ENCODE measurements at places on chromosomes 7 and 10.

- H3K36me3 ChIP-seq: no peaks in the 10 kb centered on the region
- H3K27ac ChIP-seq: no peak overlapping the region
- H3K4me3 ChIP-seq: no peak overlapping the region
- no peak for DNase-seq
- no peaks in the 10 kb centered on the region for H3K27me3 ChIP-seq
- no peaks in the 10 kb centered on the region for H3K4me1 ChIP-seq
Measured at GRCh38 chr10:129608653-129609052, 141.6 kb downstream of the MGMT start.

- no peaks in the 10 kb centered on the region for H3K4me1 ChIP-seq
- H3K27me3 ChIP-seq: no peaks in the 10 kb centered on the region
- no peak overlapping the region for H3K4me3 ChIP-seq
- DNase-seq: no peak
Measured at GRCh38 chr10:52488606-52489485, 174.8 kb downstream of the DKK1 start.

DNA sequence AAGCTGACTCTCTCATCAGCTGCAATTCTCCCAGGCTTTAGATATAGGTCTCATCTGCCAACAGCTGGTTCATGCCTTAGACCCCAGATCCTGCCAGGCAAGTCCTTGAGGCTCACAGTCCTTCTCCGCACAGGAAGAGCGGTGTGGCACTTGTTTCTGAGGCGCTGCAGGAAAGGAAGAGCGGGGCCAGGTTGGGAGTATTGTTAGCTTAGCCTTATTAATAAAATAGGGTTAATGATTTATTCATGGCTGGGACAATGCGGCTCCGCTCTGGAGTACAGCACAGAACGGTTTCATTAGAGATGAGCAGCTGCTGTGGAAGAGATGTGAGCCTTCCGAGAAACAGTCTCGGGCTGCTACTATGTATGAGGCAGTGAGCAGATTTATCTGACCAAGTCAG lies 78.1 kb downstream of the FZD1 start:
- H3K27ac ChIP-seq: no peak overlapping the region
- H3K4me1 ChIP-seq: no peaks in the 10 kb centered on the region
- H3K27me3 ChIP-seq: no peaks in the 10 kb centered on the region

DNA sequence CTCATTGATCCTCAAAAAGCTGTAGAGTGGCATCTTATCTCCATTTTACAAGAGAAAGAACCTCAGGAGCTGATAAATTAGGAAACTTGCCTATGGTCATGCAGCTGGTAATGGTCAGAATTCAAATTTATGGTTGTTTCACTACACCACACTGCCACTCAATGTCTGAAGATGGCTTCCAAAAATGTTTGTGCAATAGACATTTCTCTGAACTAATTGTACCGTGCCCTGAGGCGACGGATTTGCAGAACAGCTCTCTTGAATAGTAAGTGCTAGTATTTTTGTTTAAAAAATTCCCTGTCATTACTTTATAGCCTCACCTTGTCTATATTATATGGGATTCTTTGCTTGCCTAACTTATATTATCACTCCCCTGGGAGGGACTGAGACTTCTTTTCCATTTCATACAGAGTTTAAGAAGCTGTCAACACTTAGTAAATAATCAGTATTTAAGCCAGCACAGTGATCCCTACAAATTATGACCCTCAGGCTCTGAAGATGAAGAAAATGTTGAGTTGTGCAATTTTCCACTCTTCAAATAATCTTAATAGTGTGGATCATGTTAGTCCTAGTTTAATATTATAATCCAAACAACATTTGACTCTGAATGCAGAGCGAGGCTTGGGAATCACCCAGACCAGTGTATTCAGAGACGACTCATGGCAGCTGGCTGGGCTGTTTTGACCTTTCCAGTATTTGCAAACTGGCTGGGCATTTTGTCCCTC lies 346.6 kb downstream of the PTEN start:
- H3K27ac ChIP-seq: peak overlapping the region; percentile 0
- no peak for DNase-seq
- no peak overlapping the region for H3K4me3 ChIP-seq
- H3K36me3 ChIP-seq: no peaks in the 10 kb centered on the region
- no peaks in the 10 kb centered on the region for H3K4me1 ChIP-seq

- no peaks in the 10 kb centered on the region for H3K4me1 ChIP-seq
- no peak for DNase-seq
- H3K27ac ChIP-seq: no peak overlapping the region
- H3K36me3 ChIP-seq: no peaks in the 10 kb centered on the region
Measured at GRCh38 chr7:14769261-14769660, 133.3 kb downstream of the DGKB start.

DNA sequence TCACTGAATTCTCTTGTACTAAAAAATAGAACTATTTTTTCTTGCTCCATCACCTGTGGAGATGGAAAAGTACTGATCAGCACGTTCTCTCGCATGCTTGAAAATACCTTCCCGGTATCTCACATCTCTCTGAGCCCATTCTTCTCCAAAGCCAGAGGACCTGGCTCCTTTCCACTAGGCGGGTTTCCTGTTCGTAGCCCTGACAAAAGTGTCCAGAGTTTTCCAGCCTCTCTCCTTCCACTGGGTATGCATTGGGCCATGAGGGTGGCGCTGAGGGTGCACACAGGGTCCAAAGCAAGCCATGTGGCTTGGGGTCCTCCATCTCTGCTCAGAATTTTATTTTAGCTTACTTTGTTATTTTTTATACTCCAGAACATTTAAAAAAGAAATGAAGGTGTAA lies 16.3 kb upstream of the SRGN start:
- H3K4me1 ChIP-seq: no peaks in the 10 kb centered on the region
- no peaks in the 10 kb centered on the region for H3K36me3 ChIP-seq
- H3K27ac ChIP-seq: no peak overlapping the region
- no peaks in the 10 kb centered on the region for H3K27me3 ChIP-seq

- no peaks in the 10 kb centered on the region for H3K36me3 ChIP-seq
- no peak overlapping the region for H3K4me3 ChIP-seq
Measured at GRCh38 chr10:11143242-11143641, 125.6 kb downstream of the CELF2 start.

- no peaks in the 10 kb centered on the region for H3K36me3 ChIP-seq
- no peak for DNase-seq
- H3K27me3 ChIP-seq: no peaks in the 10 kb centered on the region
Measured at GRCh38 chr7:154569916-154570315, 433.0 kb downstream of the PAXIP1 start.

DNA sequence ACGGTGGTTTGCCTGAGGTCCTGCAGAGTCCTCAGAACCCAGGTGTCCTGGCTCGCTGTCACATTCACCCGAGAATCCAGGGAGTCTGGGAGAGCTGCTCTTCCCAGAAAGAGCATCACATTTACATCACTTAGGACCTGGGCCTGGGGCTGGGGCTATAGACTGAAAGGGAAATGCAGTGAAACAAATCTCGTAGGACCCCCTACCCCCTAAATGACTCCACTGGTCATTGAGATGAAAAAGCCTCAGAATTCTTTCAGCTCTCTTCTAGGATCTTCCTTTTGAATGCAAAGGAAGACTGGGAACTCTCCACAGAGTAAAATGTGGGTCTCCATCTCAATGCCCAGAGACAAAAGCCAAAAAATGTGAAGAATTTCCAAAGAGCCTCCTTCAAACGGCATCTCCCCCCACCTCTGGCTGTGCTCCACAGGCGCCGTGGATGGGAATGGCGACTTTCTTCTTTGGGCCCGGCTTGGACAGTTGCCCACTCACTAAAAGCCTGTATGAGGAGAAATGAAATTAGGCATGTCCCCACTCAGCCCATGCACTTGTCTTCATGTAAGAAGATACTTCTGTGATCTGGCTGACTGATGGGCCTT lies 49.0 kb upstream of the PODXL start:
- H3K36me3 ChIP-seq: no peaks in the 10 kb centered on the region
- no peaks in the 10 kb centered on the region for H3K4me1 ChIP-seq
- H3K27ac ChIP-seq: no peak overlapping the region
- no peaks in the 10 kb centered on the region for H3K27me3 ChIP-seq
- DNase-seq: no peak

GRCh38 chr7:13604178-13604577 lies 385.3 kb downstream of the ETV1 start:
- no peaks in the 10 kb centered on the region for H3K36me3 ChIP-seq
- H3K27ac ChIP-seq: no peak overlapping the region
- H3K4me1 ChIP-seq: no peaks in the 10 kb centered on the region
- no peak for DNase-seq
- H3K27me3 ChIP-seq: no peaks in the 10 kb centered on the region
- no peak overlapping the region for H3K4me3 ChIP-seq

- no peak for DNase-seq
- no peak overlapping the region for H3K4me3 ChIP-seq
- H3K27me3 ChIP-seq: no peaks in the 10 kb centered on the region
- no peaks in the 10 kb centered on the region for H3K4me1 ChIP-seq
- H3K27ac ChIP-seq: no peak overlapping the region
Measured at GRCh38 chr10:77514870-77515269, 122.7 kb downstream of the KCNMA1 start.

DNA sequence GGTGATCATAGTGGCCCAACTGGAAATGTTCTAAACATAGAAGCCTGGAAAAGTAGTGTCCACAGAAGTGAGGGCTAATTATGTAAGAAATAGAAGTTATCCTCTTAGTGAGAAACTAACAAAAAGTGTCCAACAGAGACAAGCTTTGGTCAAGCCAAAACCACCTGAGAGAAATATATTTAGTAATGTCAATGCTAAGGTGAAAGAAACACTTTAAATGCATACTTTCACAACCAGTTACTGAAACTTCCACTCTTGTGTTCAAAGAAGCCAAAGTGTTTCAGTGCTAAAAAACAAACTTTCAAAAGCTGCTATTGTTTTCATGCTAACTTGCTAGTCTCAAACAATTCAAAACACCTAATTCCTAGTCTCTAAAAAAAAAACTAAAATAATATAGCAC lies 18.1 kb downstream of the RAB11FIP2 start:
- no peak overlapping the region for H3K27ac ChIP-seq
- H3K4me1 ChIP-seq: no peaks in the 10 kb centered on the region
- H3K4me3 ChIP-seq: no peak overlapping the region
- H3K36me3 ChIP-seq: no peaks in the 10 kb centered on the region
- H3K27me3 ChIP-seq: no peaks in the 10 kb centered on the region
- DNase-seq: no peak

DNA sequence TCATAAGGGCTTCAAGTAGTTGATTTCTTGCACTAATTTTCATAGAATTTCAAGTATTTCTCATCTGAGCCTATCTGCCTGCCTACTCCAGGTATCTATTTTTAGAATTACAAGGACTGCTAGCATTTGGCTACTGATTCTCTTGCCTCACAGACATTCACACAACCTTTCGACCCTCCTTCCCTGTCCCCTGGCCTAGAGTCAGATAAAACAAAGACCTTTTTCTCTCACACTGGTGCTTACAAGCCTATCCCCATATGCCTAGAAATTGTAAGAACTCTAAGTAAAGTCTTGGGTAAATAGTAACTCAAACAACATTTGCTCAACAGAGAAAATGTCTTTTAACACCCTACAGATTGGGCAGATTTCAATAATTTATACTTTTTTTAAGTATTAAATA lies 6.3 kb downstream of the GPAM start:
- no peak for DNase-seq
- peaks cover 11% of the 10 kb centered on the region for H3K36me3 ChIP-seq
- no peak overlapping the region for H3K4me3 ChIP-seq
- H3K27me3 ChIP-seq: no peaks in the 10 kb centered on the region
- no peaks in the 10 kb centered on the region for H3K4me1 ChIP-seq

DNA sequence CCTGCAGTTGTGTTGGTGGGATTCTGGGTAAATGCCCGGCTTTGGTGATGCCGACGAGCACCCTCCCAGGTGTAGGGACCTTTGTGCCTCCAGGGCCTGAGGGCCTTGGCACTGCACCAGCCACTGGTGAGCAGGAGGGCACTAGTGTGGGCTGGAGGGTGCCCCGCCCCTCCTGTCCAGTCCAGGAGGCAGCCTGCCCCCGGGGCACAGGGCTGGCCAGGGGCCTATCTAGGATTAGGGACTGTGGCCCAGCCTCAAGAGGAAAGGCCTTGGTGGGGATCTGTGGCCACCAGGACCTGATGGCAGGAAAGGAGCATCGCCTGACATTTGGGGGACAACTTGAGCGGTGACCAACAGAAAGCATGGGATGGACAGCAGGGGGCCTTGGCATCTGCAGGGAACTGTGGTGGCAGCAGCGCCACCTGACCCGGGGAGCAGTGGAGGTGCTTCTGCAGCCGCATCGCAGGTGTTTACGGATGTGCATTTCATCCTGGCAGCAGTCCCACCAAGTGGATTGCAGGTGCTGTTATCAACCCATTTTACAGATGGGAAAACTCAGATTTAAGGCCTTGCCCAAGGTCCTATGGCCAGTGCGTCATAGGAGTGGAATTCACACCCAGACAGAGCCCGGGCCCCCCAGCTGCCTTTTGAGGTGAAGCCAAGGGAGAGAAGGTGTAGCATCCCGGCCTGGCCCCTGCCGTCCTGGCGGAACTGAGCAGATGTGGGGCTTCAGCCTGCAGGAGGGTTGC lies 11.1 kb downstream of the ZNF316 start:
- H3K4me1 ChIP-seq: no peaks in the 10 kb centered on the region
- no peaks in the 10 kb centered on the region for H3K27me3 ChIP-seq
- H3K27ac ChIP-seq: no peak overlapping the region
- no peak overlapping the region for H3K4me3 ChIP-seq
- H3K36me3 ChIP-seq: peaks cover 9% of the 10 kb centered on the region

GRCh38 chr7:19944363-19945120 lies 171.1 kb upstream of the TMEM196 start:
- H3K4me1 ChIP-seq: no peaks in the 10 kb centered on the region
- no peaks in the 10 kb centered on the region for H3K27me3 ChIP-seq
- no peak for DNase-seq
- no peak overlapping the region for H3K27ac ChIP-seq
- H3K36me3 ChIP-seq: no peaks in the 10 kb centered on the region
- no peak overlapping the region for H3K4me3 ChIP-seq

- H3K27ac ChIP-seq: no peak overlapping the region
- H3K36me3 ChIP-seq: no peaks in the 10 kb centered on the region
- peaks cover 8% of the 10 kb centered on the region for H3K4me1 ChIP-seq
- H3K27me3 ChIP-seq: no peaks in the 10 kb centered on the region
- no peak for DNase-seq
Measured at GRCh38 chr7:725223-726005, 1.1 kb upstream of the DNAAF5 start.

DNA sequence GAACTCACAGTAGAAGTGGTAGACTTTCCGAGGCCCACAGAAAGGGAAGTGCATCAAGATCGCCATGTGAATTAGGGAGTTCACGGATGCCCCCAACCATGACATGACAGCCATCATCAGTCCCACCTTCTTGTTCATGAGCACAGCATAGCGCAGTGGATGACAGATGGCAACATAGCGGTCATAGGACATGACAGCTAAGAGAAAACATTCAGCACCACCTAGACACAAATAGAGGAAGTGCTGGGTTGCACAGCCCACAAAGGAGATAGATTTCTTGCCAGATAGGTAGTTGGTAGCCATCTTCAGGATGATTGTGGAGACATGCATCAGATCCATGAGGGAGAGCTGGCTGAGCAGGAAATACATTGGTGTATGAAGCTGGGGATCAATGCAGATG lies 342 bp downstream of the OR2AE1 start:
- H3K4me3 ChIP-seq: no peak overlapping the region
- no peak overlapping the region for H3K27ac ChIP-seq
- H3K4me1 ChIP-seq: no peaks in the 10 kb centered on the region
- DNase-seq: no peak

GRCh38 chr10:52071814-52072213 lies 242.3 kb upstream of the DKK1 start:
- H3K36me3 ChIP-seq: no peaks in the 10 kb centered on the region
- no peak overlapping the region for H3K4me3 ChIP-seq
- no peak for DNase-seq
- no peaks in the 10 kb centered on the region for H3K27me3 ChIP-seq

GRCh38 chr10:71299071-71299785 lies 19.8 kb upstream of the SLC29A3 start:
- no peak overlapping the region for H3K4me3 ChIP-seq
- H3K36me3 ChIP-seq: no peaks in the 10 kb centered on the region
- peak overlapping the region; percentile 48 for H3K27ac ChIP-seq

Measured in breast epithelium (tissue), 4 donors.